ENCODE measurements at places on chromosomes 5 and 9. TPM values are rescaled to one million over a fixed set of nuclear protein-coding genes. Genes with fewer than 3 reads are reported as not detected.

Gene MARCOL
- total RNA-seq: not detected

Gene PKN3
- total RNA-seq: 16.9 TPM

Gene SH3RF2
- total RNA-seq: not detected

Gene FOXD4L3
- not detected for total RNA-seq

Gene KCNMB1
- total RNA-seq: not detected

Gene HAPLN1
- total RNA-seq: not detected

Gene PCDHB6
- total RNA-seq: not detected

Gene PJA2
- 58.0 TPM for total RNA-seq

Gene TIMD4
- total RNA-seq: not detected

Gene GCNT1
- total RNA-seq: 10.6 TPM

Gene KLHL3
- 5.9 TPM for total RNA-seq

Gene PCA3
- total RNA-seq: not detected

Gene NCBP1
- 36.3 TPM for total RNA-seq

Gene MCC
- total RNA-seq: 0.22 TPM

Gene RFESD
- 2.4 TPM for total RNA-seq

Gene TMC1
- not detected for total RNA-seq

Gene TMEM167A
- total RNA-seq: 50.3 TPM

Gene NR5A1
- total RNA-seq: not detected

Gene TRPM3
- not detected for total RNA-seq

Gene SPINK13
- total RNA-seq: not detected

All from activated B cell treated with CpG ODN at 0.5 μM for 24 hours (primary cell).